ENCODE measurements at places on chromosomes 4 and X.
A peak's percentile ranks its signal among the peaks of the same experiment; 100 is the strongest.

GRCh38 chrX:136076942-136077341 lies 70.4 kb upstream of the FHL1 start:
- DNase-seq: no peak

- DNase-seq: peak; percentile 74
These were observed 17.5 kb downstream of the PTTG2 start for GRCh38 chr4:37977471-37978247.

DNA sequence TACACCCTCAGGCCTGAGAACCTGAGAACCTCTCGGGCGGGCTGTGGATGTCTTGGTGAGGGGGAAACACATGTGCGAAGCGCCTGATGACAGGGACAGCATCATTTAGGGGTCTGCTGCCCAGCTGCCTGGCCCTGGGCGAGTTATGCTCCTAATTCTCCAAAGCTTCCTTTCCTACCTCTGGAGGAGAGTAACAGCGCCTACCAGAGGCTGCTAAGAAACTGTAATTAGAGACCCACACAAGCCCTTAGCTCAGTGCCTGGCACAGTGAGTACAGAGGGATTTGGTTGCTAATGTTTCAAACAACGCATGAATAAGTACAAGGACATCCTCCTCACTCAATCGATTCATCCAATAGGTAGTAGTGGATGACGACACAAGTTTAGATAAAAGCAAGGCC lies 40.4 kb downstream of the BCOR start:
- no peak for DNase-seq

DNA sequence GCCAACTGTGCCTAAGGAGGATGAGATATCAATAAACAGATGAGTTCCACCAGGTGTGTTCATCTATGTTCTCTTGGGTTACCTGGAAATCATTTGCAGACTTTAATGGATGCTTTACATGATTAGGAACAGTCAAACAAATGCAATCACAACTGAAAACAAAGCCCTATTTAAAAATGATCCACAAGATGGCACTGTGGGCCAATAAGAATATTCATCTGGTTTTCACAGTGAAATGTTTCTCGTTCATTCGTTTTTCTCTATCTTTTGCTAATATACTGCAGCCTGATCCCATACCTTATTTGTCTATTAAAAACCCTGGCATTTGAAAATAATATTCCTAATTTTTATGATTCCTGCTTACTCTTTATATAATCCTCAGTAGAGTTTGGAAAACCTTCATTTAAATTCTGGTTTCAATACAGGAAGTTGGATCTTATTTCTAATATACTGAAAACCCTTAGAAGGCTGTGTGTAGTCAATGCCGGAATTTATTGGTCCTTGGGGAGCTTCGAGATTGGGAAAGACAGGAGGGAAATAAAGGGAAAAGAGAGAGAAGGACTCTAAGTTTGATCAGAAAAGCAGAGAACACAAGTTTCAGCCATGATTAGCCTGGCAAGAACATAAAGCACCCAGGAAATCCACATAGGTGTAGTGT lies 63.8 kb upstream of the TAPT1 start:
- peak; percentile 66 for DNase-seq

DNA sequence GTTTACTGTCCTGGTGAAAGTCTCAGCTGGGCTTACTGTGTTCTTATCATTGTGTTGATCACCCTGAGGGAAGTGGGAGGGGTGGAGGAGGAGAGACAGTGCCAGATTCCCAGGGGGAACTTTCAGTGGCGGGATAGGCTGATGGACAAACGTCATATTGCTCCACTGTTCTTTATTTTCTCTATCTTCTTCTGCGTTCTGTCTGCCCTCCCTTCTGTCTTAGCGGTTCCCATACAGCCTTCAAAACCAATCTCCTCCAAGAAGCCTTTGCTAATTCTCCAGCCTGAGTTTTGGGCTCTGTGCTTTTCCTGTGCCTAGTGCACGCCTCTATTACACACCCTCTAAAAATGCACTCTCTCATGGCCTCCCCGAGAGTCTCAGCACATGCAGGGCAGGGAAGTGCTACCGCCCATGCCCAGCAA lies 448.7 kb upstream of the FAT1 start:
- no peak for DNase-seq

GRCh38 chrX:115988825-115989224 lies 181.7 kb upstream of the AGTR2 start:
- peak; percentile 46 for DNase-seq

DNA sequence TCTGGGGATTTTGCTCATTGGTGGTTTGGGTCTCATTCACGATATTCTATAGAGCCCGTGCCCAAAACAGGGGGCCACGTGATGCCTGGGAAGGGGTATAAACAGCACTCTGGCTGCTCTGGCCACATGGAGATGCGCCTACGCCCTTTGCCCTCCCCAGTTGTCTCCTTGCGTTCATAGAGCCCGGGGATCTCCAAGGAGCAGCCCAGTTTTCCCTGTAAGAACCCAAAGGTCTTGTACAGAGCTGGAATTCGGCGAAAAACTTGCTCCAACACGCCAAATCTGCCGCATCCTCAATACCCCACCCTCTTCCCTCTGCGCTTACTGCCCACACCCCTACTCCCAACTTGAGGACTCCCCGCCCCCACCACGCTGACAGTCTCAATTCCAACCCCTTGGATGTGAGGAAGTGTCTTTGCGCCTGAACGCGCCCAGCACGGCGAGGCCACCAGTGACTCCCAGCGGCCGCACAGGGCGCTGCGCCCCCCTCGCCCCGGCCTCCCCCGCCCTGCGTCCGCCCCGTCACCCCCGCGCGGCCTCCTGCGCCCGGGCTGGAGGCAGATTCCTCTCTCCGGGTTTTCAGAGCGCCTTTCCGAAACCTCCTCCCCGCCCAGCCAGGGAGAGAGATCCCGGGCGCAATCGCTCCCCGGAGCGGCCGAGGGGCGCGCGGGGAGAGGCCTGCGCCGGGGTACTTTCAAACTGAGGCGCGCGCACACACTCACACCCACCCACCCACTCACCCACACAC lies at the start of gene NHS:
Gene NHS, plus strand, starts transcription at position 582 of the 748 bp plus-strand sequence. CDS start 558 bp downstream, outside the sequence.
- no peak for DNase-seq

GRCh38 chr4:183552274-183553146 lies 47.7 kb downstream of the ING2 start:
- no peak for DNase-seq

DNA sequence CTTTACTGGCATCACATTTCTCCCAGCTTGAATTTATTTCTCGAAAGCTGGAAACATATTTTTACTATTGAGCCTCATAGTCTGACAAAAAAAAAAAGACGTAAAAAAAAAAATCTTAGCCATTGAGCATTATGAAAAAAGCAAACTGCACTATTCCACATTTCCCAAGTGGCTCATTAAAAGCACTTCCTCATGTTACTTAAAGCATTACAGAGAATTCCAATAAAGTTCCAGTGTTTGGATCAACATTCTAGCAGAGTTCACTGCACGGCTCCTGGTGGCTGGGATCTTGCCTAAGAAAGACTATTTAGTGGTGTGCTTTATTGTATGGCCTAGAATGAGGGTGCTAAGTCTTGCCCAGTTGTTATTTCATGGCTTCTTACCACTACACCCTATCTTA lies 476.2 kb downstream of the PPARGC1A start:
- no peak for DNase-seq

All from NAMALWA (cell line).